ENCODE measurements at places on chromosomes 7 and 10.
A peak's percentile ranks its signal among the peaks of the same experiment; 100 is the strongest.

DNA sequence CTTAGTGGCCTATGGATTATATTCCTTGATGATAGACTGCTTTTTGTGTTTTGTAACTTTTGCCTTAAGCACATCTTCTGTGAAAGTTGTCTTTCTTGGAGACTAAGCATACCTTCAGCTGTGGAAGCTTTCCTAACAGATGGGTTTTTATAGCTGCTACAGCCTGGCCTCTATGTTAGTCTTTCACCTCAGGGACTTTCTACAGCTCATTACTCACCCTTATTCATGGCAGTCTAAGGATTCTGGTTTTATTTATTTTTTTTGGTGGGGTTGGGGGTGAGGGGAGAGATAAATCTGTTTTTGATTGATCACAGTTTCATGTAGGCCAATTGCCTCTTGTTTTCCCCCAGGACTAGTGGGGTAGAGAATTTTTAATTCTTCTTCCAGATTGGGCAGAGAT is 219.9 kb downstream of the DKK1 start:
- ATAC-seq: no peak

- no peak for ATAC-seq
These were observed 25.0 kb downstream of the CACUL1 start for GRCh38 chr10:118729641-118730258.

- no peak for ATAC-seq
These were observed 21.3 kb upstream of the HNRNPH3 start for GRCh38 chr10:68310531-68310930.

DNA sequence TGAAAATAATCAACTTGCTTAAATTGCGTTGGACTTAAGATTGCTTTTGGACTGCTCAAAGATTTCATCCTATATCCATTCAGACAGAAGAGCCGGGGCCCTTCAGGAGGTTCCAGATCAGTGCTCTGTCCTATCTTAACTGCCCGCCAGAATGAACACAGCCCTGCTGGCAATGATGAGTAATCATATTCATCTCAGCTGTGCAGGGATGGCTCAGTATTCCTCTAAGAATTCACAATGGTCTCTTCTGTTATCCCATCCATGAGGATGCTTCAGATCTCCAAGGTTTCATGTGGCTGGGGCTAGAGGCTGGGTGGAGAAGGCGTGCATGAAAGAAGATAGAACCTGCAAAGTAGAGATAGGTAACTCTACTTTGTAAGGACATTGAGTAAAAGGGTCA is 80.0 kb upstream of the NPVF start:
- no peak for ATAC-seq

DNA sequence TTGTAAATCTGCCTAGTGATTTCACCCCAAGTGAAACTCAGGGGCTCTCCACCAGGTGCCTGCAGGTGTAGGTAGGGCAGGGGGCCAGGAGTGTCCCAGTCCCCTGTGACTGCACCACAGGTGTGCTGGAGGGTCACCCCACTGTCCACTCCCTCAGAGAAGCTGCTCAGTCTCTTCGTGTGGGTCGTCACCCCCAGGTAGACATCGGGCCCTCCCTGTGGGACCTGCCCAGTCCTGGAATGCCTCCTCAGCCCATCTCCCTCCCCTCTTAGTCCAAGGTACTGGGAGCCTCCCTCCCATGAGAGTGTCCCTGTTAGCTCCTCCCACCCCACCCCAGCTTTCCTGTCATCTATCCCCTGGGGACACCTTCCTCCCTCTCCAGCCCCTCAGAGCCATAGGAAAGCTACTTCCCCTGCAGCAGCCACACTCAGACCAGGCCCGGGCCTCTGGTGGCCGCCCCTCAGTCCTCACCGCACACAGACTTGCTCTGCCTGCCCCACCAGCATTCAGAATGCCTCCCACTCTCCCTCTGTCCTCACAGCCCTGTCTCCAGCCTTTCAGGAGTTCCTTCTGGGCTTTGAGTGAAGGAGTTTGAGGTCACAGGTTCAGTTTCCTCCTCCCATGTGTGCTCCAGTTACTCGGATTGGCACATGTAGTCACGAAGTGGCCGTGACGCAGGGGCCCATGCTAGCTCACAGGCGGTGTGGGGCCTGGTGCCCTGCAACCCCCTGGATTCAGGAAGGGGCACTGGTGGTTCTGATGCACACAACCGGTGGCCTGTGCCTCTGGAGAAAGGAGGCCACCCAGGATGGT is 5.1 kb downstream of the ALOX5 start:
- ATAC-seq: no peak

DNA sequence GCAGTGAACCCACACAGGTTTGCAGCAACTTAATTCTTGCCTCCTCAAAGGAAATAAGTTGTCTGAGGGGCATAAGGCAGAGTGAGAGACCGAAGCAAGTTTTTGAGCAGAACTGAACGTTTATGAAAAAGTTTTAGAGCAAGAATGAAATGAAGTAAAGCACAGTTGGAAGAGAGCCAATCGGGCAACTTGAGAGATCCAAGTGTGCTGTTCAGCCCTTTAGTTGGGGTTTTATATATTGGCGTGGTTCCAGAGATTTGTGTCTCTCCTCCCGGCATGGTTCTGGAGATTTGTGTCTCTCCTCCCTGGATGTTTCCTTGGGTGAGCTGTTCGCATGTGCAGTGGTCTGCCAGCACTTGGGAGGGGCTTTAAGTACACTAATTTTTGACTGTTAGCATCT is 141.4 kb upstream of the DGKB start:
- no peak for ATAC-seq

- ATAC-seq: no peak
These were observed 10.4 kb downstream of the WASL start for GRCh38 chr7:123738356-123738755.

- ATAC-seq: peak; percentile 96
These were observed 22.7 kb downstream of the CISD1 start for GRCh38 chr10:58291538-58292174.

DNA sequence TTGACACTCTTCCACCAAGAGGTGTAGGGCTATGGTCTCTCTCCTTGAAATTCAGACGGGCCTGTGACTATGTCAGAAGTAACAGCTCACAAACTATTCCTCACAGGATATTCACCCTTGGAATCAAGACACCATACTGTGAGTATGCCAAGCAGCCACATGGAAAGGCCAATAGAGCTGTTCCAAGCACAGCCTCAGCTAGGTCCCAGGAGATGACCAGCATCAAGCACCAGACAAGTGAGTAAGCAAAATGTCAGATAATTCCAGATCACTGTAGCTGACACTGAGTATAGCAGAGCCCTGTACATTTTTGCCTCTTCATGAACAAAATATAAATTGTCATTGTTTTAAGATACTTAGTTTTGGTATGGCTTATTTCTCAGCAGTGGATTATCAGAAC is 88.1 kb upstream of the KCND2 start:
- no peak for ATAC-seq

- no peak for ATAC-seq
These were observed 149.1 kb downstream of the CPED1 start for GRCh38 chr7:121137580-121137979.

GRCh38 chr7:32385316-32385956 is 104.7 kb downstream of the LSM5 start:
- no peak for ATAC-seq

GRCh38 chr7:21867816-21868575 is 77.7 kb downstream of the CDCA7L start:
- no peak for ATAC-seq

DNA sequence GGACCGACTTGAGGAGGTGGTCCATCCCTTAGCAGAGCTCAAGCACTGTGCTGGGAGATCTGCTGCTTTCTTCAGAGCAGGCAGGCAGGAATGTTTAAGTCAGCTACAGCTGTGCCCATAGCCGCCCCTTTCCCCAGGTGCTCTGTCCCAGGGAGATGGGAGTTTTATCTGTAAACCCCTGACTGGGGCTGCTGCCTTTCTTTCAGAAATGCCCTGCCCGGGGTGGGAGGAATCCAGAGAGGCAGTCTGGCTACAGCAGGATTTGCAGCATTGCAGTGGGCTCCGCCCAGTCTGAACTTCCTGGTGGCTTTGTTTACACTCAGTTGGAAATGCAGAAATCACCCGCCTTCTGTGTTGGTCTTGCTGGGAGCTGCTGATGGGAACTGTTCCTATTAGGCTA is 51.2 kb upstream of the SEMA3A start:
- no peak for ATAC-seq

DNA sequence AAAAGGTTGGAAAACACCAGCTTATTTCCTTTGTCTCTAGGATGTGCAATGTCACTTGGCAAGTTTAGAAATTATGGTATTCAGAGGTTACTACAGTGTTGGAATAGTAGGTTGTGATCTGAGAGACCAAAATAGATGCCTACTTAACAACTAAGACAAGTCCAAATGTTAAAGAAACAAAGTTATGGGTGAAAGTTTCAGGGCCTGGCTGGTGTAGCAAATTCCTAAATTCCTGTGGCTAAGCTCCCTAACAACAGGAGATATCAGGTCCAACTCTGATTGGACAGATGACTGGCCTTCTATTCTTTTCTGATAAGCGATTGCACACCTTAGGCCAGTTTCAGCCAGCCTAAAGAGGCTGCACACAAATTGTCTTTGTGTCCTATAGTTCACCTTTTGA is 873.5 kb downstream of the REEP3 start:
- peak; percentile 33 for ATAC-seq

- ATAC-seq: no peak
These were observed 23.3 kb downstream of the SFRP4 start for GRCh38 chr7:37893359-37893758.

- no peak for ATAC-seq
These were observed 320.3 kb downstream of the WDR37 start for GRCh38 chr10:1376384-1376945.

DNA sequence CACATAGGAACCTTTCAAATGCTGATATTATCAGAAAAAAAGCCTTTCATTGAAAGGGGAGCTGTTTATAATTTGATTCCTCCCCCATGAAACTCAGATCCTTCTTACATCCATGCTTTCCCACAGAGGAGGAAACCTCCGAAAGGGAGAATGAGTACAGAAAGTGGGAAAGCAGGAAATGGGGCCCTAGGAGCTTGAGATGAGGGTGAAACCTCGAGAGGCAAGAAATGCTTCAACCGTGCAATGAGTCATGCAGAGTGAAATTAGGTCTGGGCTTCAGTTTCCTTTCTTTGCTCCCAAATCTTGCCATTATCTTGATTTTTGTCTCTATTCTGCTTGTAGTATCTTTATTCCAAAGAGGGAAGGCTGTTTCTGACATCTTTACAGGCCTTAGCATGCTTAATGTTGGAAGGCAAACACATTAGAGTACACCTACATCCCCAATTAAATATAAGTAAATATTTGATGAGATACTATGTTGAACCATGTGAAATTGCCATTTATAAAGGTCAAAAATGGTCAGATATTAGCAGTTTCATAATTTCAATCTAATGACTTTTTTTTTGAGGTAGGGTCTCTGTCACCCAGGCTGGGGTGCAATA is 79.1 kb downstream of the NAMPT start:
- peak; percentile 54 for ATAC-seq

DNA sequence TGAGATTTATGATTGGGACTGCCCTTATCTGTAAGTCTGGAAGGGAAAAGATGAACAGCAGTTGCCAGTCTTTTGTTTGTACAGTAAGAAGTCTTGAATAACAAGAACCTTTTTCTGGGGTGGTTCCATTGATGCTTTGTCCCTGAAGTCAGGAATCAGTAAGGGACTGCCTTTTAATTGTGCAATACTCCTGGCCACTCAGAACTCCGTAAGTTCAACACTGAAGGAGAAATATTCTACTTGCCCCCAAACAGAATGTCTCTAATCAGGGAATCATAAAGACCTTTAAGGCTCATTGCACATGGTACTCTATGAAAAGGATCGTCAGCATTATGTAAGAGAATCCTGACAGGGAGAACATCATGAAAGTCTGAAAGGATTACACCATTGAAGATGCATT is 361.4 kb downstream of the EXOC4 start:
- ATAC-seq: no peak
